ENCODE measurements at places on chromosomes 2 and 18.
A peak's percentile ranks its signal among the peaks of the same experiment; 100 is the strongest.

DNA sequence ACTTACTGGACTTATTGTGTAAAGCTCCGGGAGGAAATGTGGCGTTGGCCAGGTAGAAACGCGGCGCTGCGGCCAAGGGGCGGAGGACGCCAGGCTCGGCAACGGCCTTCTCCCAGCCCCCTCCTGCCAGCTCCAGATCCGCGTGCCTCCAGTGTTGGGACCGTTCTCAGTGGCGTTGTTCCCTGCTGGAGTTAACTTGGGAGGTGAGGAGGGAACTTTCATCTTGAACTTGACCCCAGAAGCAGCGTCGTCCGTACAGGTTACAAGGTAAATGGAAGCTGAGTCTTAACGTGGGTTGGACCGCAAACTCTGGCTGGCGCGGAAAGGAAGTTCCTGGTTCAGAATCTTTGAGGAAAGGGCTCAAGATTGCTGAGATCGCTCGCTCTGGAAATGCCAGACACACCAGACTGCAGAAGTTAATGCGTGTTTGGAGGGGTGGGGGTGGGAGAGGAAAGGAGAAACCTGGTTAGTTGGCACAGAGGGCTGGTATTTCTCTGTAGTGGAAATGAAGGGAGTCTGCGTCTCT lies 1.3 kb downstream of the TANC1 start:
- DNase-seq, result no peak

DNA sequence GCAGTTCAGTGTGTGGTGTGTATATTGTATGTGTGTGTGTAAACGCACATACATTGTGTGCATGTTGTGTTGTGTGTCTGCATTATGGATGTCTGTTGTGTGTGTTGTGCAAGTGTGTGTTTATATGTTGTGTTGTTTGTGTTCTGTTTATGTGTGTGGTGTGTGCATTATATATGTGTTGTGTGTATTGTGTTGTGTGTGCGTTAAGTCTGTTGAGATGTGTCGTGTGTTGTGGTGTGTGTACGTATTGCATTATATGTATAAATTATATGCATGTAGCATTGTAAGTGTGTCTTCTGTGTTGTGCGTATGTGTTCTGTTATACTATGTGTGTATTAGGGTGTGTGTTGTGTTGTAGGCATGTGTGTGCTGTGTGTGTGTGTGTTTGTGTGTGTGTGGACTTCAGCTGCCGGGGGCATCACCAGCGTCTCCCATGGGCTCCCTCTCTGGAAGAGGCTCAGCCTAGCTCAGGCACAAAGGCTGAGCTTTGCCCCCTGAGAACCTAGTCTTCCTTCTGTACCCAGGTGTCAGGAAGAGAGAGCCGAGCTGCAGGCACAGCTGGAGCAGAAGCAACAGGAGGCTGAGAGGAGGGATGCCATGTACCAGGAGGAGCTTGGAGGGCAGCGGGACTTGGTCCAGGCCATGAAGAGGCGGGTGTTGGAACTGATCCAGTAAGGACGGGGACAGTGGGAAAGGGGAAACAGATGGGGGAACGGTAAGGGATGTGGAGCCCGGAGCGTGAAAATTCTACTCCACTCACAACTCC lies 13.7 kb downstream of the RUFY4 start:
- no peak for DNase-seq

DNA sequence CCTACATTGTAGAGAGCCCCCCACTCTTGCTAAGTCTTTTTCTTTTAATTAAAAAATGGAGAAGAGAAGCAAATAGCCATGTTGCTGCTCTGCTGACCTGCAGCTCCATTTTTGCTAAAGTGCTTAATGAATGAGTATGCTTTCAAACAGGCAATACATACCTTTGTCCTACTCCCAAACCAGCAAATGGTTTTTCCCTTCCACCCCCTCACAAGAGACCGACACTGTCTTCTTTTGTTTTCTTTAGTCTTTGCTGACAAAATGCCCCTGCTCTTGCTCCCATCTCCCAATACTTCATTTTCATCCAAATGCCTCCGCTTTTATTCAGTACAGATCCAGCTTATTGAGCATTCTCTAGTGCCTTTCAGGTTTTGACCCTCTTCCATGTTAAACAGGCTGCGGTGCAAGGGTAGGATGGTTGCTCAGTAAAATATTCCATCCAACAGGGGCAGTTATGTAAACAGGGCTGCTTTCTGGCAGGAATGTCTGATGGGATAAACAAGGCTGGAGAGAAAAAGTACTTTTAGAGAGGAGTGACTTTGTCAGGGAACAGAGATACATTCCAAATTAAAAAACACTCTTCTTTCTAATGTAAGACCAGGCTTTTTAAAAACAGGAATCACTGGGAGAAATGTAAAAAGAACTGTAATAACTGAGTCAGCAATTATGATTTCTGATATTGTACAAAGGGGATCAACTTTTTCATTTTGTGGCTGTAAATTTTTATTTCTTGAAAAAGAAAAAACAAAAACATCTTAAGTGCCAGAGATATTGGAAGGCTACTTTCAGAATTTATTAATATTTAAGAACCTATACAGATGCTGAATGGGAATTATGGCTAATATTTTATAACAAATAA lies 136.8 kb downstream of the MEP1B start:
- DNase-seq, result no peak

GRCh38 chr2:138676619-138677021 lies 103.6 kb downstream of the NXPH2 start:
- no peak for DNase-seq

- DNase-seq, result no peak
Measured at GRCh38 chr2:214676421-214677089, 132.9 kb downstream of the BARD1 start.

DNA sequence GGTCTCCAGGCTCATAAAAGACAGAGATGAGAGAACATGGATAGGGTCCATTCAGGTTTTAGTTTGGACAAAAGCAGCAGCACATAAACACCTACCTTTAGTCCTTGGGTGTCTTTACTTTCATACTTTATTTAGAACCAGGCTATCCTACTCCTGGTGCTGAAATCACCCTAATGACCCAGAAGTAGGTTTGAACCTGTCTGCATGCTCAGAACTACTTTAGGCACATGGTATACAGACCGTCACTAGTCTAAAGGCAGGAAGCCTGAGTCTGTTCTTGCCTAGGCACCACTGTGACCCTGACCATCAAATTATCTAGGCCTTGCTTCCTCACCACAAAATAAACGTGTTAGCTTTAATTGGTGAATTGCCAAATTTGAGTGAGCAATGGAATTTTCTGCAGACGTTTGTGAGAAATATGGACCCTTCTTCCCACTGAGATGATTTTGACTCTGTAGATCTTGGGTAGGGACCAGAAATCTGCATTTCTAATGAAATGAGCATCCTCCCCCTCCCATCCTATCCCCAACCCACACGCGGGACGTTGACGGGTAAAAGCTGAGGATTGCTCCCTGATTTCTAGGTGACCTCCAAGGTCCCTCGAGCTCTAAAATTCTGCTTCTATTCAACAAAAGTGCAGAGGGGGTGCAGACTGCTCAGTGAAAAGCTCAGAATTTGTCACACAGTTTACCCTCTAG lies 75.1 kb downstream of the PLEKHM3 start:
- no peak for DNase-seq

DNA sequence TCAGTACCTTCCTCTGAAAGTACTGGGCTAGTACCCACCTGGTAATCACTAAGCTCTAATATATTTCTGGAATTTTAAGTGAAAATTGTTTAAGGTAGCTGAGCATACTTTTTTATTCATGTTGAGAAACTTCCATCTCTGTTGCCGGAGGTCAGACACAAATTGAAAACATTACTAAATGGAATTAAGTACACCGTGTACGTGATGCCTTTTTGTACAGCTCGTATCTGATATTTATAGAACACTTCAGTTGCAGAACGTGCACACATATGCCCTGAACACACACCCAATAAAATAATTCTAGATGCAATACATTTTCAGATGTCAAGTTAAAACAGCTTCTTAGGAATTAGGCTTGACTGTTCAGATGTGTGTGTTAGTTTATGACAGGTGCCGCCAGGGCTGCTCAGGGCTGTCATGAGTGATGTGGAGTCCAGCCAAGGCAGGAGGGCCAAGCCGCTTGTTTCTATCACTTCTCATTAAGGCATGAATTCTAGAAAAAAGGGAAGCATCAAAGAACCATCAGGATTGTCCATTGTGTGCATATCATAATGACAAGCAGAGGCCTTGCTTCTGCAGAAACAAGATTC lies 80.9 kb upstream of the FOSL2 start:
- DNase-seq, result no peak

- DNase-seq, result no peak
Measured at GRCh38 chr18:78813936-78814710, 165.5 kb upstream of the SALL3 start.

- no peak for DNase-seq
Measured at GRCh38 chr2:98507891-98508708, 63.4 kb downstream of the INPP4A start.

DNA sequence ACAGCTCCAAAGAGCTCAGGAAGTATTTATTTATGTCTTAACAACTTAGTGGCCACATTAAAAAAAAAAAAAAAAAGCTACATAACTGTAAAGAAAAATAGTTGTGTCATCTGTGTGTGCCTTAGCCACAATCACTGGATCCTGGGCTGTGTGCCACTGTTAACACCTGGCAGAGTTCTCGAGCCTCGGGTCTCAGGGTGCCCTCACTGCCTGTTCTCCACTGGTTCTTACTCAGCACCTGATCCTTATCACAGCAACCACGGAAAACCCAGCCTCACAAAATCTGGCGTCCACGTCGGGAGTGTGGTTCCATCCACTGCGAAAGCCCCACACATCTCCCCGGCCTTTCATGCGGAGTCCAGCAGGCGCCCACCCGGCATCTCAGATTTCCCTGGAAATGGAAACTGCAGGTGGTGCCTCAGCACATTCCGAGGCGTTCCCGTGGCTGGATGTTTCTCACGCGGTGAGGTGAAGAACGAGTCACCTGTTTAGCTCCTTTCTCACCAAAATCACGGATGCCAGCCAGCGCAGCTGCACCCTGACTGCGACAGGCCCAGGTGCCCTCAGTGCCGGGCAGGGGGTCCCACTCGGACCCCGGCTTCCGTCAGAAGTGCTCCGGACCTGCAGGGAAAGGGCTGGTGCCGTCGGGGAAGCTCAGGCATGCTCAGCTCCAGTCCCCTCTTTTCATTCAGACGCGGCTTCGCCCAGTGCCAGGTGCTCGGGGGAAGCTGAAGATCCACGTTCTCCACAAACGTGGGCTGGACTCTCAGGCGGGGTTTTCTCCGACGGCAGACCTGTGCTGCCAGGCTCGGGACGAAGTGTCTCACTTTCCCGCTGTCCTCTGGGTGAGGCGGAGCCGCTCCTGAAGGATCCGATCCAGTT lies 198.7 kb upstream of the SALL3 start:
- no peak for DNase-seq

- DNase-seq, result no peak
Measured at GRCh38 chr2:122512091-122512490, 756.6 kb downstream of the TSN start.

DNA sequence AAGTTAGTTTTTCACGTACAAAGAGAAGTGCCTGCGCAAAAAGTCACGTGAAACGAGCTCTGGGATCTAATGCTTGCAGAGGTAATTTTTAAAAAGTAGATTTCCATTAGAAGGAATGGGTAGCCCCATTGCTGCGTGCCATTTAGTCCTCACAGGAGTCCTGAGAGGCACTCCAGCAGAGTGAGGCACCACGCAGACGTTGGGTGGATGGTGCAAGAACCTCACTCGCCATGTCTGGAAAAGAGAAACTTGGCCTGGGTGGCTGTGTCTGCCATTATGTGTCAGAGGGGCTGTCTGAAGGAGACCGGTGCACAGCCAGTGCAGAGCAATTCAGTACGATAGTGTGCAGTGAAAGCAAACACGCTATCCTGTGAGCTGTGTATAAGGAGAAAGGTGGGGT lies 1.8 kb upstream of the HDAC4 start:
- no peak for DNase-seq

DNA sequence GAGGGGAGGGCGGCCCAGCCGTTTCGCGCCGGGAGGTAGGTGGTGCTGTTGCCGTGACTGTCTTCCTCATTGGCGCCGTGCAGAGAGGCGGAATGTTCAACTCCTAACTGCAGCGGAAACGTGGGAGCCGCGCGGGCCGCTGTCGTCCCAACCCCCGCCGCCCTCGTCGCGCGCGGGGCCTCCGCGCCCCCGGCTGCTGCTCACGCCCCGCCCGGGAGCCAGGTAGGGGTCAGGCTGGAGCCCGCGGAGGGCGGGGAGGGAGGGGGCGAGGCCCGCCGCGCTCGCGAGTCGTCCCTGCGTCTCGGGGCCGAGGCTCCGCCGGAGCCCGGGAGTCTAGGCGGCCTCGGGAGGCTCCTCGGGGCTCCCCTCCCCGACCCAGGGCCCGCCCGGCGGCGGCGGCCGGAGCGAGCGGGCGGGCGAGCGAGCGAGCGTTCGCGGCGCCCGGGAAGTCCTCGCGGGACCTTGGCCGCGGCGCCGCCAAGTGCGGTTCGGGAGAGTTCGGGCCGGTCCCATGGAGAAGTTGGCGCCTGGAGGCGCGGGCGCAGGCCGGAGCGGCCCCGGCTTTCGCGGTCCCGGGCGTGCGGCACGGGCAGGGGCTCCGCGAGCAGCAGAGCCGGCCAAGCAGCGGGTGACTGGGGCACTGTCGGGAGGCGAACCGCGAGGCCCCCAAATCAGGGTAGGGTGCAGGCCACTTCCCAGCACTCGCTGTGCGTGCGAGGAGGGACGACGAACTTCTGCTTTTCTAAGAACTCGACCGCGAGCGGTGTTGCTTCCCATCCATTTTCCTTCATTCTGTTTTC lies at the start of gene MAP3K20:
Gene MAP3K20 (plus strand): TSS at position 66 of the 800 bp plus-strand sequence. CDS start 15,186 bp downstream, outside the sequence.
- DNase-seq, result peak; percentile 19

GRCh38 chr18:7779211-7779610 lies 212.1 kb downstream of the PTPRM start:
- no peak for DNase-seq

- DNase-seq, result no peak
Measured at GRCh38 chr2:40202798-40203400, 249.0 kb downstream of the SLC8A1 start.

DNA sequence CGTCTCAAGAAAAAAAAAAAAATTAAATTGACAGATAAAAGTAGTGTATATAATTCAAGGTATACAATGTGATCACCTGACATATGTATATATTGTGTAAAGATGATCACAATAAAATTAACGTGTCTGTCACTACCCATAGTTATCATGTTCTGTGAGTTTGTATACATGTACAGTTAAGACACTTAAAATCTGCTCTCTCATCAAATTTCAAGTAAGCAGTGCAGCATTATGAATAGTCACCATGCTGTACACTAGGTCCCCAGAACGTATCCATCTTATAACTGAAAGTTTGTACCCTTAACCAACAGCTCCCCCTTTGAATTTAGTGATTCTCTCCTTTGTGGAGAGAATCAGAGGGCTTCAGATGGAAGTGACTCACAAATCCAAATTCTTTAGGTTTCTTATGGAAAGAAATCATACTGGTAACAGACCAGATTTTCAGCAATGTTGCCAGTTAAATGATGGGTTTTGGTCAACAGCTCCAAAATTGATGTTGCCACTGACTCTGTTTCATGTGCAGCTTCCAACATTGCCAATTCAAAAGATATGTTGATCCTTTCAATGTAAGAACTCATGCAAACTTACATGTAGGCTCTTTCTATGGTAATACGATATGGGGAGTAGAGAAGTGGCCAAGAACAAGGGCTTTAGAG lies 281.5 kb downstream of the AFF3 start:
- no peak for DNase-seq

DNA sequence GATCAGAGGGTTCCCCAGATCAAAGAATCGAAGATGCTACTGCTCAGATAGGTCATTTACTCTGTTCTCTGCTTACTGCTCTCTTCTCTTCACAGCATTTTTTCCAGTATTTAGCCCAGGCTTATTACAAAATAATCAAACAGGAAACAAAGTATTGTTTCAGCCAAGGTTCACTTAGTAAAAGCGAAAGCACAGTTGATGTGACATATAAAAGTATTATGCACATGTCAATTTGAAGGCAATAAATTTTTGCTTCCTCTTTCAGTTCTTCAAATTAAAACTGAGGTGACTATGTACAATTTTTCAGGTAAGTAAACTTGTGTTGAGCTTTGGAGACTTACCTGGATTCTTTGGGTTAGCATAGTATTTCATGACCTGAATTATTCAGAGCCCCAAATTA lies 262.8 kb upstream of the CHST9 start:
- DNase-seq, result no peak

Data from stimulated activated CD4-positive, alpha-beta T cell treated with anti-CD3 and anti-CD28 coated beads, Interleukin-15, amount 100 ng/mL, for 48 hours (primary cell).